Cardiac fibroblast (primary cell): ENCODE measurements at places on chromosomes 16 and 17.
A peak's percentile ranks its signal among the peaks of the same experiment; 100 is the strongest.

DNA sequence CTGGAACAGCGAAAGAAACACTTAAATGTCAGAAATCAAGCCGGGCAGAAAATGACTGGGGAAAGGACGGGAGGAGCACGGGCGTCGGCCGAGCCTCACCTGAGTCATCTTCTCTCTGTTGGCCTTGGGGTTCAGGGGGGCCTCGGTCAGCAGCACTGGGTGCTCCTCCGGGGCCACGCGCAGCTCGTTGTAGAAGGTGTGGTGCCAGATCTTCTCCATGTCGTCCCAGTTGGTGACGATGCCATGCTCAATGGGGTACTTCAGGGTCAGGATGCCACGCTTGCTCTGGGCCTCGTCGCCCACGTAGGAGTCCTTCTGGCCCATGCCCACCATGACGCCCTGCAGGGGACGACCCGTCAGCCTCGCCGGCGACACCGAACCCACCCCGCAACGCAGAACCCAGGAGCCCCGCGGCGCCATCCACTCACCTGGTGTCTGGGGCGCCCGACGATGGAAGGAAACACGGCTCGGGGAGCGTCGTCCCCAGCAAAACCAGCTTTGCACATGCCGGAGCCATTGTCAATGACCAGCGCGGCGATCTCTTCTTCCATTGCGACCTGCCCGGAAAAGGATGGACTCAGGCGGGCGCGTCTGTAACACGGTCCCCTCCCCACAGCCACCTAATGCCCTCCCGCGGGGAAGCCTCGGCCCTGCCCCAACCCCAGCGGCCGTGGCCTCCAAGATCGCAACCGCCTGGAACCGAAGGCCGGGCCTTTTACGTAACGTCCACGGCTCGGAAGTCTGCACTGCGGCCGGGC lies 616 bp downstream of the ACTG1 start:
- peak; percentile 29 for DNase-seq

- no peak for DNase-seq
These were observed 482 bp downstream of the IRF8 start for GRCh38 chr16:85899444-85899843.

- no peak for DNase-seq
These were observed 160.0 kb upstream of the CCL2 start for GRCh38 chr17:34095106-34095505.

DNA sequence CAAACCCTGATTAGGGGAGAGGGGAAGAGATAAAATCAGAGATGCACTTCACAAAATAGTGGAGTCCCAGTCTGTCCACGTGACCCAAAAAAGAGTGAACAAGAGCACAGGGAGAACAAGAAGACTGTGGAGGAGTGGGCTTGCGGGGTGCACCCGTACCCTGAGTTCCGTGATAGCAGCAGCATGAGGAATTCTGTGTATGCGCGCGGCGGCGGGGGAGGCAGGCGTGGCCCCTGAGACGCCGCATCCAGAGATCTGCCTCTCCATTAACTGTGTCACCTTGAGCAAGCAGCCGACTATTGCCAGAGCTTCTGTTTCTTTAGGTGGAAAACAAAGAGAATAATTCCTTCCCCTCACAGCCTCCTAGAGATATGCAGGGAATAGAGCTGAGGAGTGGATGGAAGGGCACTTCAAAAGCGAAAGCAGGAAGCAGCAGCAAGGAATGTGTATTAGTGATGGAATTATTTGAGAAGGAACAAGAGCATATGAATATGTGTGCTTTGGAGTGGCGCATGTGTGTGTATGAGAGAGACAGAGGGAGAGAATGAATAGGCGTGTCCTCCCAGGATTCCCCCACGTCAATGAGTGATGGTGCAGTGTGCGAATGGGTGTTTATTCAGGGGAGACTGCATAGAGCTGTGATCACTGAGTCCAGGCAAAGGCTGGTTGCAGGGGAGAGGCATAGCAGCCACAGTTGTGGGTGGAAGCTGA lies 10.4 kb upstream of the SOX9 start:
- DNase-seq: no peak

DNA sequence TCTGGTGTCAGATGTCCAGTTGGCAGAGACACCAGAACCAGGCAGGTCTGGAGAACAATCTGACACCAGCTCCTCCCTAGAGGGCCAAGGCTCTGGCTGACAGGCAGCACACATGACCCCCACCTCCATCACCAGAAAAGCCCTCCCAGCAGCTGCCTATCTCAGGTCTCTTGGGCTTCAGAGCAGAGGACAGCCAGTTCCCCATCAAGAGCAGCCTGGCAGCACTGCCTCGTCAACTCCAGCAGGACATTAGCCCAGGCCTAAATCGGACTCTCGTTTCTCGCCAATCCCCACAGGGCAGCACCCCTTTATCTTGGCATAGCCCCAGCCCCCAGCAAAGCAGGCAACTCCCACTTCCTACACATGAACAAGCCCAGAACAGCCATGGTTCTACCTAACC lies 4.4 kb downstream of the JUP start:
- no peak for DNase-seq

DNA sequence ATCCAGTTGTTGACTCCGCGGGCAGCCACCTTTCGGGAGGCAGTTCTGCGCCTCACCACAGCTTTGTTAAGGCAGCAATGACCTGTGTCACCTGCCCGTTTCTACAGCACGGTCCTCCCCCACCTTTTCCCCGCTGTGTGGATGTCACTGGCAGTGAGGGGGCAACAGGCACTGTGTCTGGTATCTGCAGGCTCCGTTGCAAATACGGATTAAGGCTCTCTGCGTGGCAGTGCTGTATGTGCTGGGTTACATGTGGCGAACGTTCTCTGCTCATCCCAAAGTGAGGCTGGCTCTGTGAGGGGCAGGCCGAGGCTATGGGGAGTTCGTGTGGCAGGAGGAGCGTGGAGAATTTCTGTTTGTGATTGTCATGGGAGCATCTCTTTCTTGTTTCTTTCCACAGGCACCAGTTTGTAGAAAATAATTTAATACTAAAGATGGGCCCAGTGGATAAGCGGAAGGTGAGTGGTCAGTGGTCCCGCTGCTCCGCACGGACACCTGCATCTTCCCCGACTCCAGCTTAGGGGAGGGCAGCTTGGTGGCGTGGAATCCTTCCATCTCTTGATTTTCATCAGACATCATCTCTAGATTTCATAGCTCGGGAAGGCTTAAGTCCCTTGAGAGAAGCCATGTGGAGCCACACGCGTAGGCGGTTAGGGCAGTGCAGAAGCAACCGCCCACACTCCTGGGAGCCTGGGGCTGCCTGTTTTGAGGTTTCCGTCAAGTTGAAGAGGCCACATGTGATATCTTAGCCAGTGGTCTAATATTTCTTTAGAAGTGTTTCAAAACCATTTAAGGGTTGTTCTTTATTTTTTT lies 57.8 kb downstream of the PDPK1 start:
- no peak for DNase-seq

DNA sequence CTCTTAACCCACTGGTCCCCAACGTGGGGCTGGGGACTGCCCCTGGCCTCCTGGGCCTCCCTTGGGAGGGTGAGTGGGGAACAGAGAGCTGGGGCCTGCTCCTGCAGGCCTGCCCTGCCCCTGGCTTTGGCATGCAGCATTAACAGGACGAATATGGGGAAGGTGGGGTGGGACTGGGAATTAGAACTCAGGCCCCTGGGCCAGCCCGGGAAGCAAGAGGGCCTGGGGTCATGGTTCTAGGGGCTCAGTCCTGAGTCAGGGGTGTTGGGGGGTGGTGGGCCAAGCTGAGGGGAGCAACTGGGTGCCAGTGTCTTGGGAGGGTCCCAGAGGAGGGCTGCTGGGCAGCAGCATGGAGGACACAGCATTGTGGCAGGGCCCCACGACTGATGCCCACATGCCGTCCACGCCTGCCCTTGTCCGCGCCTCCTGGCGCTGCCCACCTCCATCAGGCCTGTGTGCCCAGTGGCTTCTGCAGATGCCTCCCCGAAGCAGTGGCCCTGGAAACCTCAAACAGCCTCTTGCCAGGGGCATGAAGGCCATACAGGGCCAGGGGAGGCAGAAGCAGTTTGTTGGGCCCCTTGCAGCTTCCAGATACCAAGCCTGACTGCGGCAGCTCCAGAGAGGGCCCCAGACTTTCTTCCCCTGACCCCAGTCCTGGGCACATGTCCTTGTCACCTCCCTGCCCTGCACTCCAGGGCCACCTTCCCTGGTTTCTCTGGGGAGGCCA lies 4.8 kb downstream of the MAP2K3 start:
- no peak for DNase-seq

GRCh38 chr16:96935-97381 lies 18.9 kb downstream of the MPG start:
- DNase-seq: peak; percentile 89

DNA sequence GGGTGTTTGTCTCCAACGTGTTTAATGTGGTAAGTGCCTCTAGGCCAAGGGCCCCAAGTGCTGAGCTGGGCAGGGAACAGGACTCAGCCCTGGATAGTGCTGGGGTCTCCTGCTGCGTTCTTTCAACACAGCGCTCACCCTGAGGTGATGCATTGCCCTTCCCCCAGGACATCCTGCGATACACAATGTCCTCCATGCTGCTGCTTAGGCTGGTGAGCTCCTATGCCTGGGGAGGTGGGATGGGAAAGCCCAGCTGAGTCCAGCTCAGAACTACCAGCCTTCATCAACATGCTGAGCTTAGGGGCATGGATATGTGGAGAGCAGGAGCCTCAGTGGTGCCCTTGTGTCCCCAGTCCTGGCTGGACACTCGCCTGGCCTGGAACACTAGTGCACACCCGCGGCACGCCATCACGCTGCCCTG lies 563 bp downstream of the ZACN start:
- DNase-seq: no peak

DNA sequence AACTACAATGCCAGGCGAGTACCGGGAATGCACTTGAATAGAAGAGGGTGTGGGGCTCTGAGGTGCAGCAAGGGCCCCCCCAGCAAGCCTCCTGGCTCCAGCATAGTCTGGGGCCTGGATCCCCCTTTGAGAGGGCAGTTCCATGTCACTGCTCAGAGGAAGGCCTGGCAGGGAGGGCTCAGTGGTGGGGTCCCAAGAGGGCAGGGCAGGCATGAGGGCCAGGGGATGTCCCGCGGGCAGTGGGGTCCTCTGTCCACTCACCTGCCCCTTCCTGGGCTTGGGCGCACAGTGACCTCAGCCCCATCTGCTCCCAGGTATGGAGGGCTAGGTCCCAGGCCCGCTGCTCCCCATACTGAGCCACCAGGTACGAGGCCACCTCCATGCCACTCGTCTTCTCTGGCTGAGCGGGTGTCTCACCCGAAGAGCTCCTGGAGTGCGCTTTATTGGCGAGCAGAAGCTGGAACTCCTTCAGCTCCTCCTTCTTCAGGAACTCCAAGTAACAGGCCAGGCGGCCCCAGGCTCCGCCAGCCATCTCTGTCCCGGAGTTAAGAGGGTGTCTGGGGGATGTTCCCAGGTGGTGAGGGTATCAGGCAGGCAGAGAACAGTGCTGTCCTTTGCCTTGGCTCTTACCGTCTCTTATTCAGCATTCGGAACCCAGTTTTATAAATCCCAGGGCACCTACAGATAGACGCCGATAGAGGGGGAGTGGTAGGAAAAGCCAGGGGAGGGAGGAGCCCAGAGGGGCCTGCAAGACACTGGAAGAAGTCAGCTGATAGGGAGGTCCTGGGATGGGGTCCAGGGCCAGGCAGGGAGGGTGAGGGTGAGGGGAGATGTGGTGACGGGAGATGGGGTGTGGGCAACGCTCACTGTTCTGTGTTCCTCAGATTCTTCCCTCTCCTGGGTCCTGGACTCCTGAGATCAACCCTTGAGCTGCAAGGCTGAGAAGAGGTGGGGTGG lies 605 bp downstream of the NLRP1 start:
- DNase-seq: peak; percentile 43

DNA sequence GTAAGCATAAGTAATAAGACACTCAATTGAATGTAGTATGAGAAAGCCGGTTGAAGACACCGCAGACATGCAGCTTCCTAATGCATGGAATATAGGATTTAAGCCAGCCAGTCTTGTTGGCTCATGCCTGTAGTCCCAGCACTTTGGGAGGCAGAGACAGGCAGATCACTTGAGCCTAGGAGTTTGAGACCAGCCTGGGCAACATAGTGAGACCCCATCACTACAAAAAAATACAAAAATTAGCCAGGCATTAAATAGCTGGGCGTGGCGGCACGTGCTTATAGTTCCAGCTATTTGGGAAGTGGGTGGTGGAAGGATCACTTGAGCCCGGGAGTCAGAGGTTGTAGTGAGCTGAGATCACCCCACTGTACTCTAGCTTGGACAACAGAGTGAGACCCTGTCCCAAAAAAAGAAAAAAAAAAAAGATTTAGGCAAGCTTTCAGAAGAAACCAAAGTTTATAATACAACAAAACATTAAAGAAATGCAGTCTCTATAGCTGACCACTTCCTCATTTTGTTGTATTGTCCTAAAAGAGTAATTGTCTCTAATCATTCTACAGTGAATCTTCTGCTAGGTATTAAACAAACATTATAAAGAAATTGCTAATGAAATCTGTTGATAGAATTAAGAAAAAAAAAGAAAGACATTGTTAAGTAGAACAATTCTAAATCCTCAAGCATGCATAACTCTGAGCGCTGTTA lies 68.6 kb upstream of the KIFC3 start:
- DNase-seq: no peak

GRCh38 chr17:70558821-70559220 lies 389.5 kb downstream of the KCNJ2 start:
- peak; percentile 13 for DNase-seq

GRCh38 chr17:73851091-73851490 lies 206.8 kb upstream of the SDK2 start:
- no peak for DNase-seq

- DNase-seq: no peak
These were observed 15.4 kb downstream of the SLC25A10 start for GRCh38 chr17:81727324-81728031.

DNA sequence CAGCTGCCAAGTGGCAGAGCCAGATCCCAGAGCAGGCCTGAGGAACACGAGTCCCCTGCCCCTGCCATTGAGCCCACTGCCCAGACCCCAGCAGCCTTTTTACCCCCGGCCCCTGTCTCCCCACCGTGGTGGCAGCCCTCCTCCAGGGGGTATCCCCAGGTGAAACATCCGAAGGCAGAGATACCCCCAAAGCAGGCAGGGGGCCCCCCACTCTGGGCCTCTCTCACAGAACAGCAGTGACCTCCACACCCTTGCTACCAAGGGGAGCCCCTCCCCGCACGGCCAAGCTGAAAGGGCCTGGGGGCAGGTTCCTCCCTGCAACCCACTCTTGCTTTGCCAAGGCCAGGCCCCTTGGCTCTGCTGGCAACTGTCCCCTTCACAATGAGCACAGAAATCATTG lies 142.2 kb downstream of the ENGASE start:
- no peak for DNase-seq

- no peak for DNase-seq
These were observed 44.9 kb upstream of the CDC42EP4 start for GRCh38 chr17:73356561-73357170.
